ENCODE measurements at places on chromosomes 12 and 14.

DNA sequence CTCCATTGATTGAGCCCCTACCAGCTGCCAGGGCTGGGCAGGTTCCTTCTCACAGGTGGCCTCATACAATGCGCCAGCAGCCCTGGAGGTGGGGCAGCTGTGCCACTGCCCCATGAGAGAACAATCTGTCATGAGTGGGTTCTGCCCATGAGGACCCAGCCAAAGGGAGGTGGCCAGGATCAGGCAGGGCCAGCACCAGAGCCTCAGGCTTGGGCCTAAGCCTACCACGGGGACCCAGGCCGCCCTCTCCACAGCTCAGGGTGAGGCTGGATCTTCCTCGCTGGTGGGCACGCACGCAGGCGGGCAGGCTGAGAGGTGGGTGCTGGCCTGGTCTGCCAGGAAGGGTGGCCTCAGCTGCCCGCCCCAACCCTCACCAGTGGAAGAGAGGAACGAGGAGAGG lies 110.7 kb downstream of the KIF26A start:
- DNase-seq: no peak

GRCh38 chr12:132761921-132762583 lies 420 bp upstream of the ANKLE2 start:
- peak; percentile 87 for DNase-seq

- no peak for DNase-seq
Measured at GRCh38 chr12:22172501-22172900, 126.5 kb downstream of the CMAS start.

DNA sequence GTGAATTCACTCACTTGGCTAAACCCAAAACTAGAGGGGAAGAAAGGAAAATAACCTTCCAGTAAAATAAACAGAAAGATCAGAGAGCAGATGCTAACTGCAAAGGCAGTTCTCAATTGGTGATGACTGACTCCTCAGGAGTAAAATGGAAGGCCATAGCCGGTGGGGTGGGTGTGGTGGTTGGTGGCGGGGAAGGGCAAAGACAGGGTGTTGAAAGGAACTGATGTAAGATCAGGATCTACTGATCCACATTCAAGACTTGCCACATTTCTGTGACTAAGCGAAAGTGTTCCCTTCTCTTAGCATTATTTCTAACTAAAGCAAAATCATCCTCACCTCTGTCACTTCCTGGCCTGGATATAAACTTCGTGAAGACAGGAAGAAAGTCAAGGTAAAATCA lies 26.3 kb upstream of the TC2N start:
- DNase-seq: no peak

DNA sequence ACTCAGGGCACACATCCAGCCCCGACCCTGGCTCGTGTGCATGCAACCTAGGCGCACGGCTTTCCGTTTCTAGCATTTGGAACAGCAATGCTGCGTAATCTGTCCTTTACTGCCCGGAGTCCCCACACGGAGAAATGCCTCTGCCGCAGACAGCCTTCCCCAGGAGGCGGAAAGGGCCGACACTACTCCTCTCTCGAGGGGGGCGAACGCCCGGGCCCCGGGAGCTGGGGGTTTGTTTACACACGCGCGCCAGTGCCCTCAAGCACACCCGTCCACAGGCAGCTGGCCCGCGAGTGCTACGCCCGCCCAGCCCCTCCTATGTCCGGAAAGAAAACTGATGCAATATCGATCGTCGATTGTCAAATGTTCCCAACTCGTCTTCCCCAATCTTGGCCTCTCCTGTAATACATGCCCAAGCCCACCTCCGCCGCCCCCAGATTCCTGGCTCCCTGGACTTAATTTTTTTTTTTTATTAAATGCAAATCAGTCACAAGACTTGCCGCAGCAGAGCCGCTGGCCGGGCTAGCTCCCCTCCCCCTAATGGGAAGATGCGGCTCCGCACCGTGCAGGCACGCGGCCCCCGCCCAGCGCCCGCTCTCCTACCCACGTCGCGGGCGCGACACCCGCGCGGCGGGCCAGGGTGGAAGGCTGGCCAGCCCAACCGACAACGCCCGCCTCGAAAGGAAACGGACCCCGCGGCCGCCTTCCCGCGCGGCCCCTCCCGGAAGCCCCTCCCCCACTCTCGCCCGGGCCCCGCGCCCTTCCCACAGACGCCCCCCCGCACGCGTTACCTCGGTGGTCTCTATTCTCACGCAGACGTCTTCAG lies 642 bp downstream of the SLC38A2 start:
- peak; percentile 59 for DNase-seq

GRCh38 chr12:51246254-51246853 lies 7.7 kb downstream of the DAZAP2 start:
- no peak for DNase-seq

GRCh38 chr12:109763201-109763841 lies 49.7 kb downstream of the FAM222A start:
- no peak for DNase-seq

DNA sequence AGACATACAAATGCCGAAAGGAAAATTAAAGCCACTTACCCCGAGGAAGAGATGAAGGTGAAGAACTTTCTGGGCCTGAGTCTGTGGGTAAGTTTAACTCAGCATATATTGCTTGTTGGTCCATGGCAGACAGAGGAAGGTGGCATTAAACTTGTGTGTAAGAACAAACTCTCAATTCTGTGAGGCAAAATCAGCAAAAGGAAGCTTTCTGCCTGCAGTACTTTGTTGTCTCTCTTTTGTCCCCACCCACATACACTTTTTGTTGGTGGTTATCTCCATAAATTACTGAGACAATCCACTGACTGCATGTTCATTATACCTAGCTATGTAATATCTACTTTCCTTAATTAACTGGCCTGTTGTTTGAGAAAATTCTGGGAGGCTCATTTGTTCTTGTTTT lies at the start of gene KLRB1:
Gene KLRB1 (minus strand): TSS at position 201 of the 400 bp plus-strand sequence. CDS start 77 bp downstream, at position 124.
- DNase-seq: no peak

- no peak for DNase-seq
Measured at GRCh38 chr12:52602552-52602951, 1.3 kb upstream of the KRT72 start.

DNA sequence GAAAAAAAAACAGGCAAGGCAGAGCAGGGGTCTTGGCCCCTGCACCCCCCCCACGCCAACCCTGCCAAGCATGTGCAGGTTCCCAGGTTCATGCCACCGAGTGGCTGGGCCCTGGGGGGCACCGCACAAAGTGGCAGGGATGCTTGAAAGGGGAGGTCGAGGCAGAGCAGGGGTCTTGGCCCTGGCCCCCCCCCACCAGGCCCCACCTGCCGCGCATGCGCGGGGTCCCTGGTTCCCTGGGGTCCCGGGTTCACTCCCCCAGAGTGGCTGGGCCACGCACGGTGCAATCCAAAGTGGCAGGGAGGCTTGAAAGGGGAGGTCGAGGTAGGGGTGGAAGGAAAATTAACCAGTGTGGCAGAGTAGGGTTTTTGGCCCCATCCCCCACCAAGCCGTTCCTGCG lies 312.2 kb downstream of the ALG10 start:
- no peak for DNase-seq

GRCh38 chr12:57476162-57476992 lies 3.3 kb downstream of the ARHGAP9 start:
- peak; percentile 49 for DNase-seq

- DNase-seq: no peak
Measured at GRCh38 chr12:57158665-57159064, 11.2 kb upstream of the LRP1-AS start.

- no peak for DNase-seq
Measured at GRCh38 chr12:13713556-13714410, 267.6 kb downstream of the GRIN2B start.

- no peak for DNase-seq
Measured at GRCh38 chr14:104363891-104364760, 215.4 kb upstream of the C14orf180 start.

DNA sequence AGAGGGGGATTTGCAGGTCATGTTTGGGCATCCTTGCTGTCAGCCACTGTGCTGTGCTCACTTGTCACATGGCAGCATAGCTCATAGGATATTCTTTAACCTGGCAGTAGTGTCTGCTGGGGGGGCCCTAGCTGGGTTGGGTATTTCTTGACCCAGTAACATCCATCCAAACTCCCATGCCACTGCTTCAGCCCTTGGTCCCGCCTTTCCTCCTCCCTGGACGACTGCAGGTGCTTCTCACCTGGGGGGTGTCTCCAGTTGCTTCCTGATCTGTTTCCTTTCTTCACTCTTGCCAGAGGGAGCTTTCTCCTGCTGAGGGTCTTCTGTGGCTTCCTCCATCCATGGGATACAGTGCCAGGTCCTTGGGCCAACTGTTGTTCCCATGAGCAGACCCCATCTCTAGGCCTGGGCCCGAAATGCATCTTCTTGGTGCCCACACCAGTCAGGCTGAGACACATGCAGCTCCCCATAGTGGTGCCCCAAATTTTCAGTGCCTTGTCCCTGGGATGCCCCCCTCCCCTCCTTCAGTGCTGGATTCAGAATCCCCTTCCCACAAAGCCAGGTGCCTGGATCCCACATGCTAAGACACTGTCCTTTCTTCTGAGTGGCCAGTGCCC lies 20.5 kb downstream of the C14orf132 start:
- no peak for DNase-seq

DNA sequence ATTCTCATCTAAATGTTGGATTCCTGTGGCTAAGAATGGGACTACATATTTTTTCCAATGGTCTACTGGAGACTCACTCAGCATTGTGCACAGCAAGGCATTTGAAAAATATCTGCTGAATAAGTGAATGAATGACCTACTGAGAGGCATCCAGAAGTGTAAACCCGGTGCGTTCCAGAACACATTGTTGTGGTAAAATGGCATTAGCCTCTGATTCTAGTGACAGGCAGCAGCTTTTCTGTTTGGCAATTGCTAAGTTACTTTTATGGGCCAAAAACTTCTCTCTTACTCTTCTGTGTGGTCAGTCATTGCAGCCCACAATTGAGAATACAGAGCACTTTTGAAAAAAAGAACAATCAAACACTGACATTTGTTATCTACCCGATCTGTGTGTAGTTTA lies 36.5 kb downstream of the WIF1 start:
- DNase-seq: no peak

- no peak for DNase-seq
Measured at GRCh38 chr14:53814392-53814791, 142.2 kb downstream of the BMP4 start.

GRCh38 chr12:6559500-6559899 lies 3.7 kb upstream of the IFFO1 start:
- DNase-seq: no peak

GRCh38 chr12:124727922-124728321 lies 135.7 kb downstream of the SCARB1 start:
- no peak for DNase-seq

DNA sequence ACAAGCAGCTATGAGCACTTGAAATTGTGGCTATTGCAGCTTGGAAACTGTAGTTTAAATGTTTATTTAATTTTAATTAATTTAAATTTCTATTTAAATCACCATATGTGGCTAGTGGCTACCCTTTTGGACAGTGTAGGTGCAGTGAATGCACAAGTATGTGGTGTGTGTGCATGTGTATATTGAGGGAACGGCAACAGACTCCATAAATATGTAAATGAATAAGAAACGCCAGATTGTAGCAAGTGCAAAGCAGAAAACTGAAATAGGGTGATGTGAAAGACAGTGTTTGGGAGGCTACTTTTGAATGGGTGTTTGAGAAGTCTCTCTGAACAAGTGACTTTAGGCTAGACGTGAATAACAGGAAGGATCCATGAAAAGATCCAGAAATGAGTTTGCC lies 32.7 kb upstream of the CCDC196 start:
- DNase-seq: no peak

DNA sequence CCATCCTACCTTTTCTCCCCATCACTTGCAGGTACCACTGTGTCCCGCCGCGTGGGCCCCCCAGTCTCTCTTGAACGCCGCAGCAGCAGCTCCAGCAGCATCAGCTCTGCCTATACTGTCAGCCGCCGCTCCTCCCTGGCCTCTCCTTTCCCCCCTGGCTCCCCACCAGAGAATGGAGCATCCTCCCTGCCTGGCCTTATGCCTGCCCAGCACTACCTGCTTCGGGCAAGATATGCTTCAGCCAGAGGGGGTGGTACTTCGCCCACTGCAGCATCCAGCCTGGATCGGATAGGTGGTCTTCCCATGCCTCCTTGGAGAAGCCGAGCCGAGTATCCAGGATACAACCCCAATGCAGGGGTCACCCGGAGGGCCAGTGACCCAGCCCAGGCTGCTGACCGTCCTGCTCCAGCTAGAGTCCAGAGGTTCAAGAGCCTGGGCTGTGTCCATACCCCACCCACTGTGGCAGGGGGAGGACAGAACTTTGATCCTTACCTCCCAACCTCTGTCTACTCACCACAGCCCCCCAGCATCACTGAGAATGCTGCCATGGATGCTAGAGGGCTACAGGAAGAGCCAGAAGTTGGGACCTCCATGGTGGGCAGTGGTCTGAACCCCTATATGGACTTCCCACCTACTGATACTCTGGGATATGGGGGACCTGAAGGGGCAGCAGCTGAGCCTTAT lies 9.2 kb downstream of the ARHGAP9 start:
- no peak for DNase-seq

DNA sequence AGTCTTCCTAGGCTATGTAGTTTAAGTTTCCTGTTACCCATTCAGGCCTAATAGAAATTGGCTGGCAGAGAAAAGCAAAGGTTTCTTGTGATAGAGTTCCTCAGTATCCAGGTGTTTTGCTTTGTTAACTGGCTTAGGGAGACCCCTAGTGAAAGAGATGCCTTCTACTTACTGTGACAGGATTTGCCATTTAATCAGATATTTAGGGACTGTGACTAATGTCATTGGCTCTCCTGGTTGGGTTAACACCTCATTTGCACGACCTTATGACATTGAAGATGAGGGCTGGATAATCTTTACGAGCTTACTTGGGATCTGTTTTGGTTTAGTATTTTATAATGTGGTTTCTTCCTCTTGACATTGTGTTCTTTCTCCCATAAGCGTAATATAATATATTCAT lies 5.8 kb downstream of the MON2 start:
- no peak for DNase-seq

DNA sequence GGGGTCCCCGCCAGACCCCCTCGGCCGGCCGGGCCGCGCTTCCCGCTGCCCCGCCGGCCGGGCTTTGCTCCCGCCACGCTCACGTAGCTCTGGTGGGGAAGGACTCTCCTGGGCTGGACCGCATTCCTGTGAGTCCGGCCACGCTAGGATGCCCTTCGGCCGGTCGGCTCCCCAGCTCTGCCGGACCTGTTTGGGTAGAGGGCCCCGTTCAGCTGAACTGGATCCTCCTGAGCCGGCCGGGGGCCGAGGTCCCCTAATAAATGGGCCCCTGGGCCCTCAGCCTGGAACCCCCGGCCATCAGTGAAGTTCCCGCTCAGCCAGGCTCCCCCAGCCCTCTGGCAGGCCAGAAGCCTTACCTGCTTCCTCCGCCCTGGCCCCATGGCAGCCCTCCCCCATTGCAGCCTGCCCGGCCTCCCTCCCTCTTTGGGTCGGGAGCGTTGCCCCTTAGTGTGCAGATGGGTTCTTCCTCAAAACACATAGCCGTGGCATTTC lies 593 bp downstream of the UNC119B start:
- DNase-seq: peak; percentile 43

- no peak for DNase-seq
Measured at GRCh38 chr12:3244219-3244750, 167.1 kb downstream of the TSPAN9 start.

- DNase-seq: peak; percentile 62
Measured at GRCh38 chr12:111298582-111299436, 70.1 kb downstream of the PHETA1 start.

DNA sequence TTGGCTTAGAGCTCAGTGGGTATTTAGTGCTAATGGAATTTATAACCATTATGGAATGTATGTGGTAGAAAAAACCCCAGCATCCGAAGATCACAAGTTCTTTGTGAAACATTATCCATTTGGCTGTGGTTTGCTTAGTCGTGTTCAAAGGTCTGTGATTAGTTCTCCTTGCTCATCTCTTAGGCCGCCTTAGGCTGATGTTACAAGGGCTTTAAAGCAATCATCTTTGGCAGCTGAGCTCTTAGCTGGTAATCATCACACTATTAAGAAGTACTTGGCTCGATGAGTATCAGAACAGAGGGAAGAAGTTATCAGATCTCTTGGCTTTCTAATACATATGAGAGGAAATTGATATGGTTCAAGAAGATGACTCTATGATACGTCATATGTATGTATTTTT lies 124.1 kb upstream of the E2F7 start:
- DNase-seq: no peak
